Heart right ventricle (tissue), 16 donors: ENCODE measurements at places on chromosomes 12 and 14. TPM values are rescaled to one million over a fixed set of nuclear protein-coding genes. Genes with fewer than 3 reads are reported as not detected.

DNA sequence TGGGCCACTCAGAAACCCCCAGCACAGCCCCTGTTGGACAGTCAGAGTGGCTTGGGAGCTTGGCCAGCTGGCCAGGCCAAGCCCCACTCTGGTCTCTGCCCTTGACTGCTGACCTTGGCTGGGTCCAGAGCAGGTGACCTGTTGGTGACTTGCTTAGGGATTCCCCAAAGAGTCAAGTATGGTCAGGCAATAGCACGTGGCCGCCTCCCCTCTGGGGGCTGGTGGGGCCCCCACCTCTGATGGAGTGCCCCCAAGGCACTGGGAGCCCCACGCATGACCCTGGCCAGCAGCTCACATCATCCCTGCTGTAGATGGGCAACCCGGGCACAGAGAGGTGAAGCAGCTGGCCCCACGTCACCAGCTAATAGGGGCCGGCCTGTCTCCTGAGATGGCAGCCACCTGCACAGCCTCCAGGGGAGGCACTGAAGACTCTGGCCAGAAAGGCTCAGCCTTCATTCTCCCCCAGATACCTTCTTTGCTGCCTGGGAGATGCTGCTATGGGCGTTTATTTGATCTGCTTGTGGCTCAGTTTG, 1.8 kb downstream of the CCDC197 start:
- DNase-seq = no peak

- no peak for DNase-seq
These were observed 76.8 kb downstream of the NINJ2 start for GRCh38 chr12:586318-587071.

DNA sequence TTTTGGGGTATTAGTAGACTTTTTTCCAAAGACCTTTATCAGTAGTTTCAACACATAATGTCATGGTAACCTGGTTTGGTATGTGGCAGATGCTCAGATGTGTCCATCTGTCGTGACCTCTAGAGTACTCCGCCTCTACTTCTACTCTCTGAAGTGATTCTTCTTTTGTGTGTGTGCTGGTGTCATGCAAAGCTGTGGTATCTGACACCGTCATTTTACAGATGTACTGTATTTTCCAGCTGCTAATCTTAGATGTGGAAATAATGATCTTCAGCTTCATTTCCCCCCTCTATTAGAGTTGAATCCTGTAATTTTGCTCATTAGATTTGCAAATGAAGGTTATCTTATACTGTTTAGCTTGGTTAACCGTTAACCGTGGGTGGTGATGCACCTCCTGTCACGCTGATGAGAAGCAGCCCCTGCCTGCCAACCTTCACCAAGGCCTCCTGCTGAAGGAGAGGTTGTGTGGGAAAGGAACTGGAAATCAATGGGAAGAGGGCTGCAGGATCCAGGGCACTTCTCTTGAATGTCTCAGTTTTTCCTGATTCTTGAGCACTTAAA, 222.4 kb upstream of the AMIGO2 start:
- no peak for DNase-seq

Gene ERP27
- 0.44 TPM for polyA plus RNA-seq

Gene SYNDIG1L
- polyA plus RNA-seq = 0.03 TPM
